ENCODE measurements at places on chromosomes 1 and 21.

DNA sequence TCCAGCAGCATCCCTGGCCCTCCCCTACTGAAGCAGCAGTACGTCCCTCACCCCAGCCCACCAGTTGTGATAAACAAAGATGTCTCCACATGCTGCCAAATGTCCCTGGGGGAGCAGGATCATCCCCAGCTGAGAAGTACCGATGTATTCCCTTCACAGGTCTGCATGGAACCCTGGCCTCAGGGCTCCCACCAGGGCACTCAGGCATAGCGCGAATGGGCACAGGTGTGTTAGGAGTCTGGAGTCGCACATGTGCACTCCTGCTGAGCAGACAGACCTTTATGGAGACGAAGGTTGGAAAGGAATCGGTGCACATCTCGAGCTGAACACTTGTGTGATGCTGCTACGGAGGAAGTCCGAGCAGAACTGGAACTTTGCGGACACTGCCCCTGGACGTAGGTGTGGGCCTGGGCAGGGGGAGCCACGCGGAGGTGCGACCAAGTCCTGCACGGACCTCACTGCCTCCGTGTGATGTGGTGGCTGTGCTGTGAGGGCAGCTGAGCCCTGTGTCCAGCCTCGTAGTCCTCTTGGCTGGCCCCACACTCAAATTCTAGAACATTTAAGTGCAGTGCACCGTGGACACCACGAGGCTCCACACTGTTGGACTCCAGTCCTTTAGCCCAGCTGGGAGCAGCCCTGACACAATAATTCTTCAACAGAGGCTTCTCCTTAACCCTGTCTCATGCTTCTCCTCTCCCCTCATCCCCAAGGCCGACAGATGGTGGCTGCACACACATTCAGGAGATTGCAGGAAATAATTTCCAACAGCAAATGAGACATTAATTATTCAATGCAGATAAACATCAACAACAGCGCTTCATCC is 43.4 kb downstream of the RSPH1 start:
- DNase-seq = no peak

- DNase-seq = no peak
These were observed 310.2 kb downstream of the NTNG1 start for GRCh38 chr1:107450899-107451664.

DNA sequence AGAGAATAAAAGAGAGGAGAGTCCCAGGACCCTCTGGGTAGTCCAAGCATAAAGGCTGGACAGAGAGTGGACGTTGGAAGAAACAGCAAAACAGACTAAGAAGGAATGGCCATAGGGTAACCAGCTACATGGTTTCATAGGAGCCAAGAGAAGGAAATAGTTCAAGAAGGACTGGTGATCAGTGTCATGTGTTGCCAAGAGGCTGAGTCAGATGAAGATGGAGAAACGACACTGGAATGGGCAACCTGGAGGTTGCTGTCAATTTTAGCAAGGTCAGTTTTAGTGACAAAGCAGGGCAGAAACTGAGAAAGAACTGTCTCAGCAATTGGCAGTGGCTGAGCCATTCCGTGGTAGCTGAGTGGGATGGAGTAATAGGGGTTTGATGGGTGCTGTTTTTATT is 41.4 kb downstream of the HMGB4 start:
- no peak for DNase-seq

DNA sequence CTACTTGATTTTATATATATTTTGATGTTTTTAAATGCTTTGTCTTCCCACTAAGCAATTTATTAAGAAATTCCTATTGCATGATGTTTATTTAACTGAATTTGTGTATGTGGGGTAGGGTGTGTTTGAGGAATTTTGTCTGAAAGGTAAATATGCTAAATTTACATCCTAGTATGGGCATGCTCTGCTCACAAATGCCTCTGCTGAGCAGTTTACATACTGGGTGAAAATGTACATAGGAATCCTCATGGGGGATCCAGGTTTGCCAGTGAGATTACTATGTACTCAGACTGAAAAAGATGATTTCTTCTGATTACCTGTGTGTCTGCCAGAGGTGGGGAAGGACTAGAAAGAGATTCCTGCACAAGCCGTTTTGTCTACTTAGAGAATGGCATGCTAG is 126.6 kb downstream of the DISP1 start:
- DNase-seq = no peak

All from GM18507 (cell line).